ENCODE measurements at places on chromosomes 6 and 20. TPM values are rescaled to one million over a fixed set of nuclear protein-coding genes. Genes with fewer than 3 reads are reported as not detected.

NKAPL gene
- polyA plus RNA-seq, result 0.08 TPM

PTGIS gene
- 44.0 TPM for polyA plus RNA-seq

DNA sequence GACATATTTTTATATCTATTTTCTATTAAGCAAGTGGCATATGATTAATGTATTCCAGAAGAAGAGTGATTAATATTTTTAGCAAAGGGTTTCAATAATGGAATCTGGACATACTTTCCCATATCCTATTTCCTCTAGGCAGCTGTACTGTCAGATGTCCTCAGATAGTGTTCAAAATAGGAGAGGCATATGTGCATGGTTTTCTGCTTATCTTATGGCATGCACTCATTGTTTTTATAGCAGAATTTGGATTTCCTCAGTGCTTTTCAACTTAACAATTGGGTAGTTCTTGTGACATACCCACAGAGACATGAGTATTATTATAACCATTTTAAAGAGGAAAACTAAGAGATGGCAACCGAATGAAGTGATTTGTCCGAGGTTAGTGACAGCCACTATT is 12.6 kb upstream of the SLC17A5 start:
- no peaks in the 10 kb centered on the region for H3K27me3 ChIP-seq
- H3K4me3 ChIP-seq, result no peak overlapping the region
- no peak overlapping the region for H3K27ac ChIP-seq
- DNase-seq, result no peak
- no peaks in the 10 kb centered on the region for H3K36me3 ChIP-seq

GRCh38 chr6:110067837-110068591 is 89.9 kb downstream of the GPR6 start:
- no peak for DNase-seq
- no peak overlapping the region for H3K4me3 ChIP-seq
- H3K4me1 ChIP-seq, result no peaks in the 10 kb centered on the region
- H3K27ac ChIP-seq, result no peak overlapping the region
- no peaks in the 10 kb centered on the region for H3K27me3 ChIP-seq

DNA sequence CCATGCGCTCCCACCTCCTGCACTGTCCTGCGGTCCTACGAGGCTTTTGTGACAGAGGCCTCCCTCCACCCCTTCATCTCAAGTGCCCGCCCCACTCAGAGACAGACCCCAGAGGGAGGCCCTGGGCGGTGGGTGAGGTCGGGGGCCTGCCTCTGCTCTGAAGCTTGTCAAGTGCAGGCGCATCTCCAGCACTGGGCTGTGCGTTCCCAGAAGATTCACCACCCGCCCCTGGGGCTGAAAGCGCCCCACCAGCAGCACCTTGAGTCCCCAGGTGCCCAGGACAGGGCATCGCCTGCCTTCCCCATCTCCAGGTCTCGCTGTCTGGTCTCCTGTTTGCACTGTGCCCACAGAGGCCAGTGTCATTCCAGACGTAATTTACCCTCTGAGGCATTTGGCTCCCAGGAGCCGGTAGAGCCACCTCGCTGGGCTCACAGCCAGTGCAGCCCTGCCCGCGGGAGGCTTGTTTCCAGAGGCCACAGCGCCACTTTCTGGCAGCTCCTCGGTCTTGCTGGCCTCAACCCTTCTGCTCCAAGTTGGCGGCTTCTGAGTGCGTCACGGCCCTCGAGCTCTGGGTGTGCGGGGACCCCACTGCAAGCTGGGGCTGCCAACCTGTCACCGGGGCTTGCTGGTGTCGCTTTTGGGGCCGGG is 191.1 kb downstream of the TAF4 start:
- no peaks in the 10 kb centered on the region for H3K36me3 ChIP-seq
- no peaks in the 10 kb centered on the region for H3K4me1 ChIP-seq
- no peak overlapping the region for H3K27ac ChIP-seq
- no peak overlapping the region for H3K4me3 ChIP-seq
- no peaks in the 10 kb centered on the region for H3K27me3 ChIP-seq
- DNase-seq, result peak; percentile 77

GRCh38 chr20:44891826-44892225 is 6.3 kb downstream of the YWHAB start:
- H3K27me3 ChIP-seq, result no peaks in the 10 kb centered on the region
- no peak overlapping the region for H3K27ac ChIP-seq
- H3K36me3 ChIP-seq, result peaks cover 13% of the 10 kb centered on the region
- H3K4me1 ChIP-seq, result peaks cover 6% of the 10 kb centered on the region
- H3K4me3 ChIP-seq, result no peak overlapping the region
- no peak for DNase-seq

- H3K4me1 ChIP-seq, result peaks cover 10% of the 10 kb centered on the region
- no peak overlapping the region for H3K27ac ChIP-seq
- DNase-seq, result no peak
- H3K36me3 ChIP-seq, result no peaks in the 10 kb centered on the region
- no peaks in the 10 kb centered on the region for H3K27me3 ChIP-seq
Observed at GRCh38 chr6:118712969-118713368, 61.6 kb upstream of the CEP85L start.

All from H1 (cell line).